ENCODE measurements at places on chromosomes 7 and 10.

DNA sequence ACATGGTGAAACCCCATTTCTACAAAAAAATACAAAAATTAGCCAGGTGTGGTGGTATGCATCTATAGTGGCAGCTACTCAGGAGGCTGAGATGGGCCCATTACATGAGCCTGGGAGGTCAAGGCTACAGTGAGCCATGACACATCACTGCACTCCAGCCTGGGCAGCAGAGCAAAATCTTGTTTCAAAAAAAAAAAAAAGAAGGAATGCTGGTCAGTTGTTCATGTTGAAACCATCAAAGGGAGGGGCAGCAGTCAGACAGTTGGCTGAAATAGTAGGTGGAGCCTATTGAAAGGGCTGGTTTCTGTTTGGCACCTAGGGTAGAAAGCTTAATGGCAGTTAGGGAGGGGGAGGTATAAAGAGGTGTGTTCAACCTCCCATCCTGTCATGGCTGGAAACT, 323.0 kb downstream of the GALNT17 start:
- no peak for DNase-seq

DNA sequence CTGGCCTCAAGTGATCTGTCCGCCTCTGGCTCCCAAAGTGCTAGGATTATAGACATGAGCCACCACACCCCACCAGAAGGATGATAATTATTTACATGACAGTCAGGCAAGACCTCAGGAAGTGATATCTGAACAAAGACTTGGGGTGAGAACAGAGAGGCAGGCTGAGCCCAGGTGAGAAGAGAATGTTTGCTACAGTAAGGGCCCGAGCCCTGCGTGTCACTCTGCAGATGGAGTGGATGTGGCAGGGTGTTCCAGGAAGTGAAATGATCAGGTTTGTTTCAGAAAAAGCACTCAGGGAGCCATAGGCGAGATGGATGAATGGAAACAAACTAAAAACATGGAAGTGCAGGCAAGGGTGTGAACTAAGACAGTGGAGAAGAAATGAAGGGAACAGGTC, 22.2 kb downstream of the SFMBT2 start:
- DNase-seq: no peak

- DNase-seq: no peak
Measured at GRCh38 chr7:103048833-103049232, 25.8 kb downstream of the FBXL13 start.

- no peak for DNase-seq
Measured at GRCh38 chr7:152132812-152133211, 107.3 kb downstream of the GALNT11 start.

- DNase-seq: no peak
Measured at GRCh38 chr10:93245779-93246178, 172.1 kb downstream of the CYP26A1 start.

DNA sequence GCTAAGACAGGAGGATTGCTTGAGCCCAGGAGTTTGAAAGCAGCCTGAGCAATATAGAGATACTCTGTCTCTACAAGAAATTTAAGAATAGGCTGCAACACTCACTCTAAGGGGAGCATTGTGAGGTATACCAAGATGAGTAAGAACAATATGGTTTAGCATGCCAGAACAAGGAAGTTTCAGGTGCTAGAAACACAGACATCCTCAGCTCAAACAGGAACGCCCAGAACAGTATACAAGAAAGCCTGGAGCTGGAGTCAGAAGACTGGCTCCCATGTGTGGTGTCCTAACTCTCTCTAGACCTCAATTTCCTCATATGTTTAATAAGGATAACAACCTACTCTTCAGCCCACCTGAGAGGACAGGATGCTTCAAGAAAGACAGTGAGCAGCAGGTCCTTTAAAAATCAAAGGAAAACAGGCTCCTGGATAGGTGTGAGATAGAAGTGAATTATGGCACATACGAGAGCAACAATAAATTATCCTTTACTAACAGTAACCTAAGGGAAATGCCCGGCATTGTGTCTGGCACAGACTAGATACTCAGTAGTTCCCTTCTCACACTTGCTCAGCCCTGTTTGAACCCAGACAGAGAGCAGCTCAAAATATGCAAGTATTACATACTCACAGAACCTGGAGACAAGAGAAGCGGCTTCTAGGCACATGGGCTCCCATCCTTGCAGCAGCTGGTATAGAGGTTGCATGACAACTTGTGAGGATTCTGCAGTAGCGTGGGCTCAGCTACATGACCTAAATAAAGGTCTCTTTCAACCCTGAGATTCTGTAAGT, 45.4 kb downstream of the KAT6B start:
- no peak for DNase-seq

GRCh38 chr10:94524146-94524545, 21.4 kb upstream of the HELLS start:
- DNase-seq: no peak

DNA sequence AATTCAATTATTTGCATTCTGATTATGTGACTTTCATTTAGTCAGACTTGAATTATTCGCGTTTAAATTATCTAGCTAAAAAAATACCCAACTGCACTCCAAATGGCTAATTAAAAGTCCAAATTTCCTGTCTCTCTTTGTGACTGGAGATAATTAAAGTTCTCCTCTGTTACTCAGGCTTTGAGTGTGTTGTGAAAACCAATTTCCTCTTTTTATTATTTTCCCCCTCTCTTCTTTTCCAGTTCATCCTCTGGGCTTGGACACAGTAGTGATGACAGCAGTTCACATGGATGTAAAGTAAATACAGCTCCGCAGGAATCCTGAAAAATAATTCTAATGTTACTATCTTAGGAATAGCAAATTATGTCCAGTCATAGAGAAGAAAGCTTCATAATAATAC, 80.6 kb downstream of the SNX10 start:
- no peak for DNase-seq

DNA sequence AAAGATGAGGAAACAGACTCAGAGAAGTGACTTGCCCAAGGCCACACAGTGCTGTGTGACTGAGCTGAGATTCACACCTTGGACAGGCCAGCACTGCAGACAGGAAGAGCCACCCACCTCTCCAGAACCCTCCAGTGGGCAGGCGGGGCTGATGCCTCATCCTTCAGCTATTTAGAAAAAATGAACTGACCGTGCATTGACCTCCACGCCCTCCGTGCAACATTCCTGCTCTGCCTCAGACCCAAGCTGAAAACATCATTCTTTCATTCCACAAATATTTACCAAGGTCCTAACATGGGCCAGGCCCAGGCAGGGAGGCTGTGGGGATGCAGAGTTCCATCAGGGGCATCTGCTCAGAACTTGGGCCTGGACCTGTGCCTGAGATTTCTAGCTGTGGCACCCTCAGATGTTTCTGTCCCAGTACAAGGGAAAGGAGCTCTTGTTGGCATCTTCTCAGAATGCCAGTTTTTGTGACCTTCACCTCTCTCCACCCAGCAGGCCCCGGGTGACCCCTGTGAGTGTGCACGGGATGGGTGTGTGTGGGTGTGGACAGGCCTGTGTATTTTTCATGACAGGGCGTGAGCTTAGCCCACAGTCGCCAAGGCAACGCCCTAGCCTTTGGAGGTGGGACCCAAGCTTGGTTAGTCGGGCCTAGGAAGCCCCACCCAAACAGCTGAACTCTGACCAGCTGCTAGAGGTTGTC, 6.5 kb downstream of the VSIR start:
- no peak for DNase-seq

DNA sequence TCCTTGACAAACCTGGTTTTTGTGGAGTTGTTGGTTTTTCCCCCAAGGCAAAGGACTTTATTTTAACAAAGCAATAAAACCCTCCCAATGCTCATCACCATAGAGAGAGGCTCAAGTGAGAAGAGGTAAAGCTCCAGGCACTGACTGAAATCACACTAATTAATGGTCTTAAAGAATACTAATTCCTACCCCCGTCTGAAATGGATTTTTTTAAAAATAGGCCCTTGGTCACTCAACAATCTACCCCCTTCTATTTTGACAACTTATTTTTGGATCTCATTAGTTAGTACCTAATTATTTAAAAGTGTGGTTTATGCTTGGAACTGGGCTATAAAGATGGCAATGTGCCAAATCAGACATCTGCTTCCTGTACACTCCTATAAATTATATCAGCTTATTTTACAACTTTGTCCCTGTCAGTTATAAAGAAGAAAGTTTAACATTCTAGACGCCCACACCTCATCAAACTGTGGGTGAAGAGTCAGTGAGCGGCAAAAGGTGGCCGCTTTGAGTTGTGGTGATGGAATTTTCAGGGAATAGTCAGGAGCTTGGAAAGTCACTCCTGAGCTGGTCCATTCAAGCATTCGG, 10.6 kb downstream of the GLI3 start:
- no peak for DNase-seq

DNA sequence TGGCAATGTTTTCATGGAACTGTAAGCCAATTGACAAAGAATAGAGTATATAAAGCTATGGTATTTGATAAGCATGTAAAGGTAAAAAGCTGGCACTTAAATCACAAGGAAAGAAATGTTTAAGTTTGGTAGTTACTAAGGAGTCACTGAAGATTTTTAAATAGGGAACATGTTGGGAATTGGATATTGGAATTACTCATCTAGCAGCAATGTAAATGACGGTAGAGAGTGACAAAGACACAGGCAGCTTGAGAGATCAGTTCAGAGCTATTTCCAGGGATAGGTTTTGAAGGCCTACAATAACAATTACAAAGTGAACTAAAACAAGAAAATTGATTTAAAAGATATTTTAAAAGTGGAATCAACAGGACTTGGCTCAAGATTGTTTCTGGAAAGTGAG, 36.8 kb downstream of the SP8 start:
- DNase-seq: no peak

DNA sequence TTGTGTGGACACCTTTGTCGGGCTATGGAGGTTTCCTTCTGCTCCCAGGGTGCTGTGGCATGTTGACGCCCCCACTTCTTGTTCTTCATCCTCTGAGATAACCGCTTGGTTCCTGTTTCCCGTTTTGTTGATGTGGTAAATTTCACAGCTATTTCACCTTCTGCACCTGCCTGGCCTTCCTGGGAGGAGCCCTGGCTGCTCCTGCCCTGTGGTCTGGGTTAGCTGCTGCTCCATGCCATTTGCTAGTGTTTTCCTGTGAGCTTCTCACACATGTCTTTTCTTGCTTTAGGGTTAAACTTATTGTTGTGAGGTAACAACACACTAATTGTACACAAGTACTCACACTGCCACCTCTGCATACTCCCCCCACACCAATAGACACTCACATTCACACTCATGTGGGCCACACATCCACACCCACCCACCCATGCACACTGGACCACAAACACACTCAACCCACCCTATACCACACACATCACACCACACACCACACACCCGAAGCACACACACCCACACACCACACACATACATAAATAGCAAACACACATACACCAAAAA, 46.5 kb upstream of the MSMB start:
- no peak for DNase-seq

GRCh38 chr7:47563521-47563920, 18.4 kb downstream of the TNS3 start:
- DNase-seq: no peak

DNA sequence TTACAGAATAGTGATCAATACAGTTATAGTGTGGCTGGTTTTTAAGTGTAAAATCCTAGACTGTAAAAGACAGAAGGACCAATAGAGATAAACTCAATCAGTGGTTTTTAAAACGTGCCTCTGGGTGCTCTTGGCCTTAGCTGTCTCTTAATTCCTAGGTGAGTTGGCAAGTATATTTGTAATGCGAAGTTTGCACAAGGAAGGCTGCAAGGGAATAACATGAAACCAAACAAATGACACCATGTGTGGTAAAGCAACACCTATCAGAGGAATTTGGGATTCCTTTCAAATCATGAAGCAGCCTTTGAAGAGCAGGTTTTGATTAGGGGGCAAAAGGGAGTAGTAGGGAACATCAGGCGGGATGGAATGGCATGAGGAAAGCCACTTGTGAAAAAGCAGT, 284.6 kb downstream of the INHBA start:
- DNase-seq: no peak

GRCh38 chr10:51642581-51642980, 56.8 kb downstream of the CSTF2T start:
- DNase-seq: no peak

All from cortex of kidney (tissue), 1 donor.